ENCODE measurements at places on chromosomes 3 and 15.

DNA sequence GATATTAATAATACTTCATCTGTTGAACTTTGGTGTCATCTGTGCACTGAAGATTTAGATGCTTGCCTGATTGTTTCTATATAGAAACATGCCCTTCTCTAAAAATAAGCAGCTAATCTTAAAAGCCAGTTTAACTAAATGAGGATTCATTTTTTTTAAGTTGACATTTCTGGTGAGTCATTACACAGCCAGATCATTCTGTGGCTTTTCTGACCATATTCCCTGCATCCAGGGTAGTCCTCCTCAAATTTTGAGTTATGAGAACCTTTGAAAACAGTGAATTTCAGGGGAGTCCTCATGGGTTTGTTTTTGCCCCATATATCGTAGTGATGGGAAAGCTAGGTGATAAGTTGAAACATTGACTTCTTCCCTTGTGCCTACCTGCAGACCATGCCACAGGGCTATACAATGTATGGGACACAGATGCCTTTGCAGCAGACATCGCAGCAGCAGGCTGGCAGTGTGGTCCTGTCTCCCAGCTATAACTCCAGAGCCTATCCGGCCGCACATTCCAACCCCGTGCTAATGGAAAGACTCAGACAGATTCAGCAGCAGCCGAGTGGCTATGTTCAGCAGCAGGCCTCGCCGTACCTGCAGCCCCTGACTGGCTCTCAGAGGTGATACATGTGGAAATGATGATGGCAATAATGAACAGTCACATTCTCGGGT, 26.5 kb upstream of the P2RY12 start:
- DNase-seq, result no peak

DNA sequence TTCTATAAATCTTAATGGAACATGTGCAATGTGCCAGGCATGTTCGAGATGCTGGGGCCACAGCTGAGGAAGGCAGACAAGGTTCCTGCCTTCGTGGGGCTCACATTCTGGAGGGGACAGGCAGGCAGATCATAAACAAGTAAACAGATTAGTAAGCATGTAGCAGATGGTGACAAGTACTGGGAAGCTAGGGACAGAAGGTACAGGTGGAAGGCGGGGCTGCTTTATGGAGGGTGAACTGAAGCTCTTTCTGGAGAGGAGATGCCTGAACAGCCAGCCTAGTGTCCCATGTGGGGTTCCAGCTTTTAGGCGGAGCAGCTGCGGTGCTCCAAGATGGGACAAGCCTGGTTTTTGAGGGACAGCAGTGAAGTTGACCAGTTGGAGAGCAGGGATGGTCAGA, 74.7 kb upstream of the SNRK start:
- DNase-seq, result no peak

GRCh38 chr3:144079634-144080033, 108.0 kb downstream of the DIPK2A start:
- DNase-seq, result no peak

DNA sequence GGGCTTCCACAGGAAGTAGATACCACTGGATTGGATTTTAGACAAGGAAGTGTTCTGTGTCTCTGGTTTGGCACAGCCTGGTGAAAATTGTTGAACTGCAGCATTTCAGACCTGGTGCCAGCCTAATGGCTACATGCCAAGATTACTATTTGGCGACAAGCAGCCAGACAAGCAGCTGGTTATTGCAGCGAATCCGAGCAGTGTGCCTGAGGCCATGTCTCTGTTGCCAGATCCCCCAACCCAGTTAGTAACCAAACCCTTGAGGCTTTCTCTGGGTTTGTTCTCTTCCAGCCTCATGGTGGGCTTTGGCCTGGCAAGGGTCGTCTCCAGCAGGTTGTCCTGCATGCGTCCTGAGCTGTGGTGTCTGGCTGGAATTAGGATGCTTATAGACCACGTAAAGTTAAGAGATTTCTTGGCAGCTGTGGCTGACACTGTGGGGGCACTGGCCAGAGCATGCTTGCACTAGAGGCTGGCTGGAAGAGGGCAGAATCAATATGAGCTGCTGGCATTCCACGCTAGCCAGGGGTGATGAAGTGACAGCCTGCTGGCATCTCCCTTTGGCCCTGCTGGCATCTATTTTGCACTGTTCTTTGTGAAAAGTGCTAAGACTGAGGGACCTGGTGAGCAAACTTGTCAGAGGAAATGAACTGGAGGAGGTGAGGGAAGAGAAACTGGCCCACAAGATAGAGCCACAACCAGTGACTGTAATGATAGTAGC, 172.6 kb downstream of the RBMS3 start:
- no peak for DNase-seq

DNA sequence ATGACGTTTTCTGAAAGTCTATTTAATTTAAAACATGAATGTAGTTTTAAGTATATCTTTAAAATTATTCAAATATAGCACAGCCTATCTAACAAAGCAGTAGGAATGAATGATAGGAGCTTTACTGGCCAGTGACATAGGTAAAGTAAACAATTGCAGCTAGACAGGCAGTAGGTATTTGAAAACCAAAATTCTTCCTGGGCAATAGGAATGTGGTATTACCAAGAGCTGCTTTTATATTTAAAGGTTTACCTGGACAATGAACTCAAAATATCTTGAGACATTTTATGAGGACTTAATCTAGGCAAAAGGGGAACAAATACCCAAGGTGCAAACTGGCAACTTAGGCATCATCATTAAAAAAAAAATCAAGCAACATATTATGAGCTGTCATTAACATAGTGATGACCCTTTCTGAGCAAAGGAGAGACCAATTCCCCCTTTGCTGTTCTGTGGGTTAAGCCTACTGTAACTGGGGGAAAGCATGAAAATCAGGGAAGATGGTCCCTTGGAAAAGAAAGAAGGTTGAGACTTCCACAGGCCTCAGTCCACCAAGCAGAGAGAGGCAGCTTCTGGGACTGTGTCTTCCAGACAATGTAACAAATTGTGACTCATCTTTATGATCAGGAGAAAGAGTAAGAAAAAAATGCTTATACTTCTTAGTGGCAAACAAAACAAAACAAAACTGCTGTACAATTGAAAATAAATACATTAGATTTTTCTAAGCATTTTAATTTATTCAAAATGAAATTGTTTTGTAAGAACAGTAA, 12.9 kb downstream of the ISL2 start:
- DNase-seq, result no peak

Measured in AG04449 (cell line).